ENCODE measurements at places on chromosomes 2 and 18.

DNA sequence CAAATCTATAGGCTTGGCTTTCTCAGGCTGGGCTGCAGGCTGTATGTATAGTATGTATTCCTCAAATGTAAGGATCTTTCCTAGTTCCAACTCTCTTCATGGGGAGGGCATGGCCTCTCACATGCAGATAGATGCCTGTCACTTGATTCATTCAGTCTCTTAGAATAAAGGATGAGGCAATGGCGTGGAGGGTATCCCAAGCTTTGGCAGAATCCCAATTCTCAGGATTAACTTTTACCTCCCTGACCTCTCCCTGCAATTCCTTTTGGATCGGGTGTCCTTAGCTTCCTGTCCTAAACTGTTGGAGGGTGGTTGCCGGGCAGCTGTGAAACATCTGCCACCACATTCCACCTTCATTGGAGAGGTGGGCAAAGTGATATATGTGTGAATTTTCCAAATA lies 80.3 kb downstream of the INSIG2 start:
- no peak for DNase-seq

GRCh38 chr2:186617148-186617547 lies 27.3 kb downstream of the ITGAV start:
- DNase-seq, result no peak

DNA sequence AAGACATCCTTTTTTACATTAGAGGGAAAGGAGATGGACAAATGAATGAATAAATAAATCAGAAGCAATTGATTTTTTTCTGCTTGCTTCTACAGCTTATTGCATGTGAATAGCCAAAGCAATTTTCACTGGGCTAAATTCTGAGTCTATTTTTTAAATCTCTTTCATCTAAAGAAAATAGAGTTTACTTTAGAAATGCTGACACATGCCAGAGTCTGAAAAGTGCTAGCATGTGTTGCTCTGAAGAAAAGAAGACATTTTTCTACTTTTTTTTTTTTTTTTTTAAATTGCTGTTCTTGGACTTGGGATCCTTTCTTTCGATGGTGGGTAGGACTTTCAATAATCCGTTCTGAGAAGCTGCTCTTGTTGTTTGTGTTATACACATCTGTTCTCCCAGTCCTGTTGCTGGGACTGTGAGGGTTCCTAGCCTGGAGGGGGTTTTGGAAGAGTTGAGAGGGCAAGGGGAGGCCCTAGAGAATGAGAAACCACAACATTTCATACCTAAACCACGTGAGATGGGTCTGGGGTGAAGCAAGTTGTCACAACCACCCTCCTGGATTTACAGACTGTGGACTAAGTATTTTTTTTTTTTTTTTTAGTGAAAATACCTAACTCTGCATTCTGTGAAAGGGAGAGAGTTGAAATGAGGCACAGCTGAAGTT lies 193.5 kb downstream of the PRKCE start:
- DNase-seq, result no peak

GRCh38 chr2:22897428-22897827 lies 487.6 kb upstream of the KLHL29 start:
- DNase-seq, result no peak

- peak; percentile 58 for DNase-seq
Observed at GRCh38 chr2:219254590-219255201, 978 bp upstream of the TUBA4A start.

DNA sequence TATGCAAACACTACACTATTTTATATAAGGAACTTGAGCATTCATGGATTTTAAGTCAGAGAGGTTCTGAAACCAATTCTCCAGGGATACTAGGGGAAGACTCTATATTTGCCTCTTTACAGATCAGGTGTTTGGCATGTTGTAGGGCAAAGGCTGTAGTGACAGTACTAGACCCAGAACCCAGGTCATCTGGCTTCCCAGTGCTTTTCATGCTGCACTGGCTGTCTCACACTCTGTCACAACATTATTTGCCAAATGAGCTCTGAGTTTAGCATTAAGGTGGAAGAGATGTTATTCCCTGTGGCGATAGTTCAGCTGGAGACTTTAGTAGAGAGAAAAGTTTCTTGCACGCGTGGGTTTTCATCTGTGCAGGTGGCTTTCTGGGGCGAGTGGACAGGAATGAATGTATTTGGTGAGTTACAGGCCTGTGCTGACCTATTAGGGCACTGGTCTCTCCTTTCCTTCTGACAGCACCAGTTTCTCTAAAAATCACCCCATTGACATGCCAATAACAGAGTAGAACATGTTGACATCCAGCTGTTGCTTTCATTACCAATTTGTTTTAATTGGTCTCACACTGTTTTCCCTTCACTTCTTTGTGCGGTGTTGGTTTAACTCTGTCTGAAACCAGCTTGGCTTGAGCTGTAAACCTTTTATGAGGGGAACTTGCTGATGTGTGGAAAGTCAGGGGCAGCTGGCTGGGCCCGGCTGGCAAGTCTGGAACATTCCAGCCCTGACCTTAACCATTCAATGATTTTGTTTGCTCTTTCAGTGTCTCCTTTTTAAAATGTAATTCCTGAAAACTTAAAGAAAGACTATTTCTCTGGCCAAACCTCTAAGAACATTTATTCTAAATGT lies 643.0 kb upstream of the FAM98A start:
- DNase-seq, result no peak

GRCh38 chr18:62697636-62698035 lies 17.7 kb upstream of the PHLPP1 start:
- DNase-seq, result no peak

- DNase-seq, result no peak
Observed at GRCh38 chr18:39149211-39149806, 1583.7 kb upstream of the CELF4 start.

DNA sequence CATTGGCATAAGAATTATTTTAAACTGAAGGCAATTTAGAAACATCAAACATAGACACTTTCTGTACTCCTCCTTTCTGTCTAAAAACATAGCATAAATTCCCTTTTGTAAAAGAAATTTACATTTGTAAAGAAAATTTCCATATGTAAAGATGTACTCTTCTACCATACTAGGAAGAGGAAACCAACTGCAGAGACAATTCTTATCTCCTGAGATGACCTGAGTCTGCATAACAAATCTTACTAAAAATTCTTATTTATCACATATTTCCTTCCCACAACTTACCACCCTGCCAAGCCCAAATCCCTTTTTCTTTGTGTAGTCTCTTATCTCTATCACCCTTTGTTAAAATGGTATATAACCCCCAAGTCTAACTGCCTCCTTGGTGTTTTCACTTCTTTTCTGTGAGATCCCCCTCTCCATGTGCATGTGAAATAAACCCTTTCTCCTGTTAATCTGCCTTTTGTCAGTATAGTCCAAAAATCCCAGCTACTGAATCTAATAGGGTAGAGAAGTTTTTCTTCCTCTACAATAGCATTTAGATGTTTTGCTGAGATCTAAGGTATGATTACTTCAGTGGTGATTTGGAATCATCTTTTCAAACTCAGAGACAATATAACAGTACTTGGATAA lies 81.0 kb downstream of the CHN1 start:
- no peak for DNase-seq

DNA sequence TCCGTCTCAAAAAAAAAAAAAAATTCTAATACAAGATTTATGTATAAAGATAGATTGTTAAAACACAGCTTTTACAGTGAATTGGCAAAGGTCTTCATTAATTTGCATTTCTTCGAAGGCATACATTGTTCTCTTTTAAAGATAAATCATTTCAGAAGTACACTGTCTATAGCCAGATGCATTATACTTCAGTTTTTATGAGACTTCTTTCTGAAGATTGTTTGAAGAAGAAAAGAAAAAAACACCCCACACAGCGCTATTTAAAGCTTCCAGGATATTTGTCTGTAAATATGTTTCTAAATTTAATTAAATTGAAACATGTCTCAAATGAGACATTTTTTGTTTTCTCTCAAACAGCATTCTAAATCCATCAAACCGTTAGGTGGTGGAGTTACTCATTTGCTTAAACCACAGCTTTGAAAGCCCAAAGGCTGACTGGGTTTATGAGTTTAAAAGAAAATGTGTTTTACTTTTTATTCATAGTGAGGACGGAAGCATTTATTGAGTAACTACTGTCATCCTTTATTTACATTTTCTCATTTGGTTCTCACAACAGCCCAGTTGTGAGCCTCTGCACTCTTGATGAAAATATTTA lies 42.4 kb upstream of the C1GALT1C1L start:
- no peak for DNase-seq

DNA sequence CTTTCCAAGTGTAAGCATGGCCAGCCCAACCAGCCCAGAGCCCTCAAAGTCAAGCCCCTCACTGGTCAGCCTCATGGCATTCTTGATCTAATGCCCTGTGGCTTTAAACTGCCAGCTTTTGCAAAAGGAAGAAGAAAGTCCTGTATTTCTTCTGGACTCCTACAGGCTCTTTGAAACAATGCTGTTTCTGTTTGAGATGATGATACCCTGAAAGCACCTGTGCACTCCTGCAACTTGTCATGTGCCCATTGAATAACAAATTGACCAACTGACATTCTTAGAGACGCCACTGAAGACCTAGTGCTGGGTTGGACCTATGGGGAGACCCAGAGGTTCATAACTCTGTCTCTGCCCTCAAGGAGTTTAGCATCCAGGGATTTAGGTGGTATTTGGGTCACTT lies 82.0 kb upstream of the MSH2 start:
- no peak for DNase-seq

DNA sequence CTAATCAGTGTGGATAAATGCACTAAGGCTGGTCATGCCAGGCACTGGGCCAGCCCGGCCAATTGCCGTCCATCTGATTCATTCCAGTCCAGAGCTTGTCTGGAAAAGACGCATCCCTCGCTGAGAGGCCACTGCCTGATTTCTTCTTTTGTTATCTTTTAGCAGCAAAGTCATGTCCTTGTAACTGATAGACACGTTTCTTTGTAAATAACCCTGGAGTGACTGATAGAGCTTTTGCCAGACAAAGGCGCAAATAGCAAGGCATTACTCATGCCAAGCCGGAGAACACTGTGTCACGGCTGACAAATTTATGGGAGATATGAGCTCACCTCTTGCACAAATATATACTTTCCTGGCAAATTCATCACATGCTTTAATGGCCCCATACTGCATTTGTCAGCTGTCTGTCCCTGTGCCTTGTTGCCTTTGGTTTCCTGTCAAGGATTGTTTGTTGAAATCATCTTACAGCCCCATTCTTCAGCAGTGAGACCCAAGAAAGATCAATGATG lies 164.4 kb downstream of the ETAA1 start:
- DNase-seq, result no peak

DNA sequence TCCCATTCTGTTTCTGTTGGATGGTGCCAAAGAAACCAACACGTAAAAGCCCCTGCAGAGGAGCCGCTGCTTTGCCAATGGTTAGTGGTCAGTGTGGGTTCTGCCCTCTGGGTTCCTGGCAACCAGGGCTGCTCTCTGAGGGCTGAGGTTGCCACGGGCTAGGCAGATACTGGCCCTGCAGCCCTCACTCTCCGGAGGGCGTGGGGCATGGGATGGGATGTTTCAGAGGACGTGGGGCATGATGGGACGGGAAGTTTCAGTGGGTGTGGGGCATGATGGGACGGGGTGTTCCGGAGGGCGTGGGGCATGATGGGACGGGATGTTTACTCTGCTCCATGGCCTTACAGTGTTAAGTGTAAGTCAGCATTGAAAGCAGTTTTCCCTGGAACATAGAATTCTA lies 34.2 kb downstream of the ADI1 start:
- DNase-seq, result no peak

DNA sequence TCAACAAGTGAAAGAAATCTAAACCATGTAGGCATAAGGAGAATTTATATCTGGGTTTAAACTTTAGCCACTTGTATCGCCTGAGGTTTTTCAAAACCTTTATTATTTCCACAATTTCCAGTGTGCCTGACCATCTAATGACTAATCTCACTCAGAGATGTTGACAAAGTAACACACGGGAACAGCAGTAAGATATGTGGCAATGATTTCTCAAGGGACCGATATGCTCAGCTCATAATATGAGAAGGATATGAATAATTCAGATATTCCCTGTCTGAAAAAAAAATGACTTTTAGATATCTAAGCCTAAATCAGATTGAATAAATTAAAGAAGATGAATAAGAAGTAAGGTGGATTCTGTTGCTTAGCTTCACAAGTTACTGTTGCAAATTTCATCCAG lies 43.5 kb downstream of the TMEM163 start:
- DNase-seq, result no peak

DNA sequence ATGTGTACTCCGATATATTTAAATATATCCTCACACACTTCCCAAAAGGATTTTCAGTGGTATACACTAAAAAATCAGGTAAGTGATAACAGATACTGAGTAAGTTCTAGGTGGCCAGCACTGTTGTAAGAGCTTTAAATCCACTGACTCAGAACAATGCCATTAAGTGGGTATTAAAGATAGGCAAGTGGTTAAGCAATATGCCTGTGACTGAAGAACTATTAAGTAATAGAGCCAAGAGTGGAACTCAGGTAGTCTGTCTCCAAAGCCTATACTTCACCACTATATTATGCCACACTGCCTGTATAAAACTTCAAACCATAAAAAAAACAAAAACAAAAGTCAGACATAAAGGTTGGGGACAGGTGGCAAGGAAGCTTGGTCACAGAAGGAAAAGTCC lies 37.2 kb downstream of the THUMPD2 start:
- DNase-seq, result no peak

All from CD4-positive, alpha-beta T cell treated with Interleukin-21 for 1 hour (primary cell).